ENCODE measurements at places on chromosomes 12 and 14.

GRCh38 chr12:1749019-1749418, 58.1 kb downstream of the ADIPOR2 start:
- no peak for DNase-seq

- DNase-seq: no peak
Measured at GRCh38 chr12:3913278-3913677, 40.1 kb upstream of the PARP11 start.

DNA sequence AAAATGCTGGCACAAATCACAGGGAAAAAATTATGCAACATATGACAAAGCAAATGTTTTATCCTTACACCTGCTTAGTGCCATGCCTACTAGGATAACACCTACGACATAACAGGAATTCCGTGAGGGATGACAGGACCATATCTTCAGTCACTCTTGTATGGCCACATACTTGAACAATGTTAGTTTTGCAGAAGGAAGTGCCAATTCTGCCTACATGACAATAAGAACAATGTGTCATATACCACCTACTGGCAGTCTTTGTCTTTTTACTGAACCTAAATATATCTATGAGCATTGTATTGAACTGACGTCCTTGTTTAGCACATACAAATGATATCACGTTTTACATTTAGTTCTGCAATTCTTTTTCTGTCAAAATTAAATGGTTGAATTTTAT, 234.0 kb downstream of the ADAMTS20 start:
- DNase-seq: no peak

GRCh38 chr12:109378569-109378968, 30.9 kb downstream of the MYO1H start:
- no peak for DNase-seq

GRCh38 chr14:82725213-82725612, 1191.6 kb upstream of the SEL1L start:
- DNase-seq: no peak

DNA sequence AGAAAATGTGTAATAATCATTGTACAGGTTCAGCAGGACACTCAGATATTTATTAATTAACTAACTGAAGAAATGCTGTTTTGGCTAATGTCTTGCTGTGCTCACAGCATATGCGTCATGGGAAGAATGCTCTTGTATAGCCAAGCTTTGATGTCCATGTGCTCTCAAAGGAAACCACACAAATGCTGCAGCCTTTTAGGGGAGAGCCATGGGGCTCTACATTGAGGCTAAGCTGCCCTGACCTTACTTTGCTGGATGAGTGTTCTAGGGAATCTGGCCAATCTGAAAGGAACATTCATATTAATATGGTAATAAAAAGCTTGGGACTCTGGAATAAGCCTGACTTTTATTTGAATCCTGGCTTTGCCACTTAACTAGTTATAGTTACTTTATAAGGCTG, 9.5 kb upstream of the CRADD start:
- no peak for DNase-seq
